Renal pelvis (tissue), 12 donors: ENCODE measurements at places on chromosomes 4 and X. TPM values are rescaled to one million over a fixed set of nuclear protein-coding genes. Genes with fewer than 3 reads are reported as not detected.
A peak's percentile ranks its signal among the peaks of the same experiment; 100 is the strongest.

The CTAG2 gene
- not detected for polyA plus RNA-seq

GRCh38 chr4:148152868-148153625 is 289.2 kb downstream of the NR3C2 start:
- DNase-seq = peak; percentile 76

DNA sequence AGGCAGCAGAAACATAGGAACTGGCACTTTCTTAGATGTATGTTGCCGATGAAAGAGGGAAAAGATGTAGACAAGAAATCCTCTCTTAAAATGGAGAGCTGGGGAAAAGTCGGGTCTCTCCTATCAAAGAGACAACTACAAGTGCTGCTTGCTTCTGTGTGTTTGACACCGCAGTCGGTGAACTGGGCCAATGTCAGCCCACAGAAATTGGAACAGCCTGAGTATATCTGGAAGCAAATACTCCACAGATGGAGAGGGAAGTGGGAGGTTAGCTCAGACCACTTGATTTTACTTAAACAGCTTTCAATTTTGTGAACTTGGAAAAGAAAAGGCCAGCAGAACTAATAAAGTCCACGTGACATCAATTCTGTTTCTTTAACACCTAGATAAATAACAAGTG is 230.9 kb upstream of the FAT1 start:
- DNase-seq = no peak

DNA sequence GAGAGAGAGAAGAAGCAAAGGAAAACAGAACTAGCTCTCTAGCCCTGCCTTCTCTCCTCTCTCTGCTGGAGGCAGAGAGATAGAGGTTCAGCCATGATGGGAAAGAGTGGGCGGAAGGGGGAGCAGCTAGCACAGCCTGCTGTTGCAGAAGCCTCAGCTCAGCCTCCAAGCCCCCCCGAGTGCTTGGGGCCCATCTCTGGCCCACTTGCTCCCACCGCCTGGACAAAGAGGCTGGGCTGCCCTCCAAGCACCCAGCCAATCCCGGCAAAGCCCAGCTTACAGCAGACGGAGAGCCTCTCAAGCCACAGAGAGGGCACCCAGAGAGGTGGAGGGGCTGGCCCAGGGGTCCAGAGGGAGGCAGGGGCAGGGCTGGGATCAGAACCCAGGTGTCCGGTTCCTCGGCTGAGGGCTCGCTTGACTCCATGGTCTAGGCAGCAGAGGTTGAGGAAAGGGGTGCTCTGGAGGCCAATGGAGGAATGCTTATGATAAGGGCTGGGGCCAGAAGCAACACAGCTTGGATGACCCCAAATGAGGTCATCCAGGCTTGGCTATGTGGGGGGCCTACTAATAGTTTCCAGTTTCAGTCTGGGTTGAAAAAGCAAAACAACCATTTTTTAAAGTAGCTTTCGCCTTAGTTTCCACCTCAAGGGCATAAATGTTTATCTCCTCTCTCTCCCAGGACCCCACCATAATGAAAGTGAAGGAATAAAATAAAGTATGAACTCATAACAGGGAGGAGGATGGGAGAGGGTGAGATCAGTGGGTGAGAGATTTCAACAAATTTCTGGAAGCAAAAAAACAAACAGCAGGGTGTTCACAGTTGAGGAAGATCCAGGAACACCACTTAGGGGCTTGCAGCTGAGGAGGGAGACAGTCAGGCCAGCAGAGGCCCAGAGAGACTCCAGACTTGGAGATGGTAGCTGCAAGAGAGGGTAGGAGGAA is 24.9 kb upstream of the IQSEC2 start:
- no peak for DNase-seq

DNA sequence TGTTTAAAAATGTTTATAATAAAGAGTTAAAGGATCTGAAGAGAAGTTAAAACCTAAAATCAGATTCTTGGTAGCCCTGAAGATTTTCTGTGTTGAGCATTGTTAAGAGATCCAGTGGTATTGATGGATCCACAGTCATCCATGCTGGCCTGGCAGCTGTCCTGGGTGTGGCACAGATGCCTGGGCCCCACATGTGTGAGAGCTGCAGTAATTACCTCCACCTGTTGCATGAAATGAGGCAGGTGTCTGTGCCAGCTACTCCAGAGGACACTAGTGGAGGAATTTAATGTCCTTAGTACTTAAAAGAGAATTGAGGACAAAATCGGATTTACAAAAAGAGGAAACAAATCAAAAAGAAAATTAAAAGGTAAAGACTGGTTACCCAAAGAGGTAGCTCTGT is 44.0 kb downstream of the MGST2 start:
- DNase-seq = no peak

DNA sequence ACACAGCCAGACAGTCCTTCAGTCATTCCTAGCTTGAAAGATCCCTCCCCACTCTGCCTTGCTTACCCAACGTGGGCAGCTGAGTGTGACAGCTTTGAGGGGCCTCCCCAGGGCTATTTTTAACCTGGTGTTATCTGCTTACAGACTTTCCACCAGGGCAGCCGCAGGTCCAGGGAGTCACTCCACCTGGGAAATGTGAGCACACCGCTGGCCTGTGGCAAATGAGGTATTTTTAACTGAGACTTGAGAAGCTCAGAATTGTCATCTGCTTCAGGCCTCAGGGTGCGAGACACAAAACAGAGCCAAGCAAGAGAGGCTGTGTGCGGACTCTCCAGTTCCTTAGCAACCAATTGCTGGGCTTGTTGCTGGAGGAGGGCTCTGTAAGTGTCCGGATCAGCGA is 13.0 kb downstream of the CORIN start:
- peak; percentile 79 for DNase-seq

The CXCL1 gene
- polyA plus RNA-seq = 0.36 TPM

- DNase-seq = no peak
These were observed 152.2 kb downstream of the SPATA18 start for GRCh38 chr4:52203351-52203750.

The SPANXC gene
- polyA plus RNA-seq = not detected

GRCh38 chrX:4670606-4671005 is 957.2 kb upstream of the PRKX start:
- no peak for DNase-seq

DNA sequence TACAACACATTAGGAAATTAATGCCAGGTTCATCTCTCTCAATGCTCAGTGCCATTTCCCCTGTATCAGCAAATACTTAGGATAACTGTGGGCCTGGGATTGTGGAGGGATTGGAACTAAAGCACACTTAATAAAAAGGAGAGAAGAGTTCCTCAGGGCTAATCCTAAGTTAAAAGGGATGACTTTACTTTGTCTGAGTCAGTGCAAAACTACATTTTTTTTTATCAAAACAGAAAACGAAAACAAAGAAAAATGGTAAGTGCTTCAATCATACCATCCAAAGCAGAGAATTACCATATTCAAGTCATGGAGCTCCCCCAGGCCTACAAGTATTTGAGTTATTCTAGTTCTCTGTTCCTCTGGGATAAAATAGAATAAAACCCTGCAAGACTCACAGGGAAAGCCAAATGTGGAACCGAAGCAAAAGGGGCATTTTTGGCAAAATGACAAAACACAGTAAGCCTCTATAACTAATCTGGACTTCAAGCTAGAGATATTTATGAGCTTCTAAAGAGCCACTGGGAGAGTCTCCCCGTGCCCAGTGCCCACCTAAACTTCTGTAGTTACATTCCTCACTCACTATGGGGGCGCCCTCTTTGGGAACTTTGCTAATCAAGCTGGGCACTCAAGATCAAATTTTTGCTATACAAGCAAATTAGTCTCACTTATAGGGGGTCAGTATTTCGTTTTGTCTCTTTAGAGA is 53.4 kb downstream of the PALLD start:
- DNase-seq = no peak

DNA sequence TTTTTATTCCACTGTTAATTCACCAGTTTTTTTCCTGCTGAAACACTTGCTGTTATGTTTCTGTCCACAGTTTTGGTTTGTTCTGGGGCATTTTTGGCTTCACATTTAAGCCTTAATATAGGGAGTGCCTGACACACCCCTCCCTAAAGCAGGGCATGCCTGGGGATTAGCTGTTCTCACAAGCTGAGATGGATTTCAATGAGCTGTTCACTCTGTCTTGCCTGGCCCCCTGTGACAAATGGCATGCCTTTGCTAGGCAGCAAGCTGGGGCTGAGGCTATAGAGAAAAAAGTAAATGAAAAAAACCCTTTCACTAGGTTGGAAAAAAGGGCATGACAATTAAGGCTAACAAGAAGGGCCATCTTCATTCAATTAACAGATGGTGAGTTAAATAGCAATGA is 22.4 kb downstream of the LPAR4 start:
- DNase-seq = no peak

DNA sequence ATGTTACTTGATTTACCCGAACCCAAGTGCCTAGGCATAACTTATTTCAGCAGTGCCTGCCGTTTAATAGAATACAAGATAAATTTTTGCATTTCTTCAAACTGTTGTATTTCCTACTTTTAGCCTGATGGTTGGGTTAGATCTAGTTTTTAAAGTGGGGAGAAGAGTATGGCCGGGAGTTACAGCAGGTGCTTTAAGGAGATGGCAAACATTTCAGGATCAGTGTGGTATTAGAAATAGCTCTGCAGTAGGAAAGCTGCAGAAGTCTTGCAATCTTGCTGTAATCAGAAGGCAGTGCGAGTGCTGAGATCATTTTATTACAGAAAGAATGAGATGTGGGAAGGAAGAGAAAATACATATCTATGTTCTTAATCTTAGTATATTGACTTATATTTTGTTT is 977.8 kb upstream of the TENM3 start:
- DNase-seq = no peak

The CEP44 gene
- polyA plus RNA-seq = 15.1 TPM
